ENCODE measurements at places on chromosomes 2 and 18.

- DNase-seq: no peak
- 0 out of 2 replicates have a peak, but pooled peaks cover 4% of the 10 kb centered on the region for H3K36me3 ChIP-seq
- H3K4me1 ChIP-seq: peaks cover 36% of the 10 kb centered on the region
These were observed 8.8 kb downstream of the PELI1 start for GRCh38 chr2:64135421-64135820.

DNA sequence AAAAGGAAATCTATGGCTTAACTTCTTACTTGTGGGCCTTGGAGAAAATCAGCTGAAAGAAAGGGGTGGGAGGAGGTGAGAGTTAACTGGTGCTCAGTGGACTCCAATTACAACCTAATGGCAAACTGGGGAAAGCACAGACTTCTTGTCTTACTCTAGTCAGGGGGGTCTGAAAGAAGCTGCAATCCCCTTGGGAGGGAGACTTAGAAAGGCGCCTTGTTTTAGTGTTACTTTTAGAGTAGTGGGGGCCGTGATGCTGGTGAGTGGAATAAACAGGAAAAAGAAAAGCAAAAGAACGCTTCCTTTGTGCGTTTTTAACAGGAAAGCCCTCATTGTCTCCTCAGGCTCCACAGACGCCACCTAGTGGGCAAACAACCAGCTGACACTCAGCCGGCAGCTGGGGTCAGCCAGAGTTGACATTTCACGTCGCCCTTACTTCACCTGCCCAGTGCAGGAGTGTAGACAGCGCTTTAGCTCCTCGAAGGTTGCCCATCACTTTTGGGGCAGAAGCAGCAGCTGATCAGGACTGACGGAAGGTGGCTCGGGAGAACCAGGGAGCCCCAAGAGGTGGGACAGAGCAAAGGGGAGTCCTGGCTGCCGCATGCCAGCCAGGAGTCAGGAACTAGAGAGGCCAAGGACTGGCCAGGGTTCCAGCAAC lies 55.9 kb upstream of the GORASP2 start:
- H3K4me3 ChIP-seq: no peak overlapping the region
- no peaks in the 10 kb centered on the region for H3K27me3 ChIP-seq
- peaks cover 10% of the 10 kb centered on the region for H3K4me1 ChIP-seq
- peak; percentile 65 for DNase-seq
- no peak overlapping the region for H3K27ac ChIP-seq

DNA sequence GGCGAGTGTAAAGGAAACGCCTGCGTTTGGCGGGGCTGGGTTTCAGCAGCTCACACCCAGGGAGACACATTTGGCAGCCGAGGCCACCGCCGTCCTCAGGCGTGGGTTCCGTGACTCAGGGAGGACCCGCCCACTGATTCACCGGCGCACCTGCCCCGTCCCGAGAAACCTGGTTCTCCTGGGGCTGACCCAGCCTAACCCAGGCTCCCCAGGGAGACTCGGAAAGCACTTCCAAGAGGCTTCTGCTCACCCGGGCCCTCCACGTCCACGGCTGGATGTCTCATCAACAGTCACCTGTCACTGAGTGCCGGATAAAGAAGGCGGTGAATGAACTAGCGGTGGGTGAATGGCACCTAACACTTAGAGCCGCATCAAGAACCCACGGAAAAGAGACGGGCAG lies 126.4 kb upstream of the CTDP1 start:
- no peaks in the 10 kb centered on the region for H3K36me3 ChIP-seq
- H3K27ac ChIP-seq: no peak overlapping the region
- no peaks in the 10 kb centered on the region for H3K27me3 ChIP-seq
- H3K4me1 ChIP-seq: no peaks in the 10 kb centered on the region
- DNase-seq: peak; percentile 45
- no peak overlapping the region for H3K4me3 ChIP-seq

GRCh38 chr2:2853346-2853745 lies 522.3 kb upstream of the MYT1L start:
- H3K27ac ChIP-seq: no peak overlapping the region
- no peaks in the 10 kb centered on the region for H3K27me3 ChIP-seq
- no peak overlapping the region for H3K4me3 ChIP-seq
- H3K4me1 ChIP-seq: no peaks in the 10 kb centered on the region

GRCh38 chr18:10563886-10564285 lies 38.1 kb downstream of the NAPG start:
- no peak overlapping the region for H3K4me3 ChIP-seq
- no peaks in the 10 kb centered on the region for H3K36me3 ChIP-seq
- no peak overlapping the region for H3K27ac ChIP-seq
- peaks cover 6% of the 10 kb centered on the region for H3K4me1 ChIP-seq
- no peaks in the 10 kb centered on the region for H3K27me3 ChIP-seq

GRCh38 chr18:51739044-51739666 lies 541.7 kb upstream of the MEX3C start:
- H3K27ac ChIP-seq: no peak overlapping the region
- no peaks in the 10 kb centered on the region for H3K27me3 ChIP-seq
- H3K4me3 ChIP-seq: no peak overlapping the region
- no peak for DNase-seq
- no peaks in the 10 kb centered on the region for H3K36me3 ChIP-seq
- no peaks in the 10 kb centered on the region for H3K4me1 ChIP-seq

All from RWPE2 (cell line).